ENCODE measurements at places on chromosomes 7 and 10.

- no peak for DNase-seq
These were observed 7.2 kb downstream of the DEPP1 start for GRCh38 chr10:44971434-44971833.

DNA sequence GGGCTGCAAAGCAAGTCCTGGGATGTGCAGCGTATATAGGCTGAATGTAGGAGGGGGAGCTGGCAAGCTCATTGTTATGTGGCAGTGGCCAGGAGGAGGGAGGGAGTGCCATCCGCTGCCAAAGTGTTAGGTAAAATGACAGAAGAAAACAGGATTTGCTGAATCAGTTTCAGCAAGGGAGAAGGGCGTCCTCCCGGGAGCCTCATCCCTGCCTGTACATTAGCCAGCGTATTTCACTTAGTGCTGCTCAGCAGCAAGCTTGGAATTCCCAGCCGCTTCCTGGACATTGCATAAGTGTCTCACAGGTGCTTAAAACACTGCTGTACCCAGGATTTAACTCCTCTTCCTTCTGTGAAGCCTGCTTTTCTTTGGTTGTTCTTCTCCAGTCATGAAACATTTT lies 2.5 kb downstream of the NIPSNAP2 start:
- DNase-seq, result no peak

DNA sequence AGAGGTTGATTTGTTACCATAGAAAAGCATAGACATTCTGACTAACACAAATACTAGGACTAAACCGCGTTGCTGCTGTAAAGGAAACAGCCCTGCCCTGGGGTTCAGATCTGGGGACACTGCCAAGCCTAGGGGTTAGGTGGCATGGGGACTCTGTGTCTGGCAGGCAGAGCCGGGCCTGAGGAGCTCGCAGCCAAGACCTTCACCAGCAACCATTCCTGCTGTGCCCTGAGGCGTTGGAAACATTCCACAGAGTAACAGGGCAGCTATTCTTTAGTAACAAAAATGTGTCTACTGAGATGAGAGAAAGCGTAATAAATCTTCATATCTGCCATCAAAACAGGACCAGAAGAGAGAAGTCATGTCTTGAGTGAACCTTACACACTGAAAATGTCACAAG lies 280.5 kb downstream of the POM121L12 start:
- DNase-seq, result peak; percentile 44

GRCh38 chr10:11930312-11930978 lies 107.3 kb downstream of the PROSER2 start:
- DNase-seq, result no peak

GRCh38 chr7:30848121-30848855 lies 63.4 kb upstream of the AQP1 start:
- DNase-seq, result no peak

DNA sequence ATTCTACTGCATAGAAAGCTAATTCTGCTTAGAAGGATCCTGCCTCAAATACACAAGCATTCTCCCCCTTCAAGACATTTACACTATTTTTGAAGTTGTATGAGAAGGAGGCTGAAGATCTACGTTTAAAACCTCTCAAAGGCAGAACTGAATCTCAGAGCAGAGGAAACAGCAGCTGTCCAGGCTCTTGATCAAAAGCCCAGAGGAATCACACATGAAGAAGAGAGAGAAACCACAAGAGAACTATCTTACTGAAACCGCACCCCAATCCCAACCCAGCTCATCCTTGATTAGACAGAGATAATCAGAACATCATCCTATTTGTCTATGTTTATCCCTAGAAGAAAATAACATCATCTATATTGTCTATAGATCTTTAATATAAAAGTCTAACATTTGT lies 2.2 kb upstream of the DNAJC1 start:
- DNase-seq, result no peak

DNA sequence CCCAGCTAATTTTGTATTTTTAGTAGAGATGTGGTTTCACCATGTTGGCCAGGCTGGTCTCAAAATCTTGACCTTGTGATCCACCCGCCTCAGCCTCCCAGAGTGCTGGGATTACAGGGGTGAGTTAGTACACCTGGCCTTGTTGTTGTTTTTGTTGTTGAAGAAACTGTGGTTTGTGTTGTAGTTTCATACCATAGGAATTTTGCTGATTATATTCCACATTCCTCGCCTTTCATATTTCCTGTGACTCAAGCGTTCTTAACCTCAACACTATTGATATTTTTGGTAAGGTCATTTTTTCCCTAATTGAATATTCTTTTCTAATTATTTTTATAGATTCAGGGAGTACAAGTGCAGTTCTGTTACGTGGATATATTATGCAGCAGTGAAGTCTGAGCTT lies 16.7 kb downstream of the LIPF start:
- no peak for DNase-seq

GRCh38 chr10:97805096-97805884 lies 33.5 kb upstream of the SFRP5 start:
- DNase-seq, result peak; percentile 38

DNA sequence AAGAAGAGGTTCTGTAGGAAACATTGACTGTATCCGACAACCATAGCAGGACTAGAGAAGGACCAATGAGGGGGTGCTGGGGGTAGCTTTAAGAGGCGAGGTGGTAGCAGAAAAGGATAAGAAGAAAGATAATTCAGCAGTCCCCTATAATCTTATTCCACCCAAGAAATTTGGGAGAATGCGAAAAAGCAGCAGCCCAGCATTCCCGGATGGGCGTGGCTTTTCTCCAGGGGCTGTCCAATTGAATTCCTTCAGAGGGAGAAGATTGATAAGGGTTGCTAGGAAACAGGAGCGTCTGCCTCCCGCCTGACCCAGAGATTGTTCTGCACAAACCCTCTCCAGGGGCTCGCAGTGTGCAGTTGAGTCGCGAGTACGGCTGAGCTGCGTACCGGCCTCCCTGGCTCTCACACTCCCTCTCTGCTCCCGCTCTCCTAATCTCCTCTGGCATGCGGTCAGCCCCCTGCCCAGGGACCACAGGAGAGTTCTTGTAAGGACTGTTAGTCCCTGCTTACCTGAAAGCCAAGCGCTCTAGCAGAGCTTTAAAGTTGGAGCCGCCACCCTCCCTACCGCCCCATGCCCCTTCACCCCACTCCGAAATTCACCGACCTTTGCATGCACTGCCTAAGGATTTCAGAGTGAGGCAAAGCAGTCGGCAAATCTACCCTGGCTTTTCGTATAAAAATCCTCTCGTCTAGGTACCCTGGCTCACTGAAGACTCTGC lies at the start of gene GRM3:
Gene GRM3 (plus strand): TSS at position 349 of the 721 bp plus-strand sequence. CDS start 121,237 bp downstream, outside the sequence.
- DNase-seq, result peak; percentile 22

DNA sequence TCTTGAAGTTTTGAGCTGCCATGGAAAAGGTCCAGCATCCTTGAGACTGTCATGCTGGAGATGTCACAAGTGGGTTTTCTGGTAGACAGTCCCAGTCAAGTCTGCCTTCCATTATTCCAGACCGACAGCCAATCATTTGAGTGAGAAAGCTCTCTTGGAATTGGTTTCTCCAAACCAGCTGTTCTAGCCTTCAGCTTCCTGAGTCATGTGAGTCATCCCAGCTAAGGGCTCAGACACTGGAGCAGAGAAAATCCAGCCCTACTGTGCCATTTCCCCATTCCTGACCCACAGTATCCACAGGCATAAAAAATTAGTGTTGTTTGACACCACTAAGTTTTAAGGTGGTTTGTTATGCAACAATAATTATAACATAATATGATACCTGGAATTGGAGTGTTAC lies 219.0 kb downstream of the ADRA2A start:
- no peak for DNase-seq

DNA sequence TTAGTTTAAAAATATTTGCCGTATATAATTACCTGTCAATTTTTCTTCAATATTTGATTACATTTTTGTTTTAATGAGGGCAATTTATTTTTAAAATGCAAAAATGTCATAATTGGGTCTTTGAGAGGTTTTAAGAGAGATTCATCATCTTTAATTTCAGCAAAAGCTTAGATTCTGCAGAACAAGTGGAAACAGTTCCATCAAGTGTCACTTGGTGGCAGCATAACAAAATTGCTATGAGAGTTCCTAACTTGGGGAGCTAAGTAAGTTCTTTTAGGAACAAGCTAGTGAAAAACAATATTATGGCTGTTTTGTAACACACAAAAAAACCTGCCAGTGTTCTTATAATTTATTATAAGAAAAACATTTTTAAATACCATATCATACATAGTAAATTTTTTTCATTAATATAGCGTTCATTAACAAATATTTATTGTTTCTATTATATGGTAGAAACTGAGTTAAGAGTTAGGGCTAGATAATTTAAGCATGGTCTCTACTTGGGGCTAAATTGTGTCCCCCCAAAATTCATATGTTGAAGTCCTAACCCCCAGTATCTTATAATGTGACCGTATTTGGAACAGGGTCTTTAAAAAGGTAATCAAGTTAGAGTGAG lies 155.2 kb downstream of the MAGI2 start:
- DNase-seq, result no peak

- DNase-seq, result no peak
These were observed 53.4 kb downstream of the NRCAM start for GRCh38 chr7:108402865-108403264.

GRCh38 chr10:127840884-127841283 lies 51.9 kb downstream of the CLRN3 start:
- DNase-seq, result no peak
